NK-92 treated with Interleukin-12 subunit alpha and Interleukin-12 subunit beta, amount 100 ng/mL, for 24 hours (cell line): ENCODE measurements at places on chromosomes 3 and 15.

DNA sequence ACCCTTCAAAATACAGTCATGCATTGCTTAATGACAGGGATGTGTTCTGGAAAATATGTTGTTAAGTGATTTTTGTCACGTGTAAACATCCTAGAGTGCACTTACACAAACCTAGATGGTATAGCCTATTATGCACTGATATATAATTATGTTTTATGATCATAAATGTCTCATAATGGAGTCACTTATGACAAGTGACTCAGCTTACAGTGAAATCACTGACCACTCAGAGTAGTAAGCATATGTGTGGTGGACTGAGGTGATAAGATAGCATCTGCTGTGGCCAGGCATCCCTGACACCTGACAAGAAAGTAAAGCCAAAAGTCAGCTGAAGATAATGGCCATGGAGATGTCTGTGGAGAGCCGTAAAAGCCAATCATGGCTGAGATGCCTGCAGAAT, 5.4 kb downstream of the ACAD11 start:
- DNase-seq: no peak

DNA sequence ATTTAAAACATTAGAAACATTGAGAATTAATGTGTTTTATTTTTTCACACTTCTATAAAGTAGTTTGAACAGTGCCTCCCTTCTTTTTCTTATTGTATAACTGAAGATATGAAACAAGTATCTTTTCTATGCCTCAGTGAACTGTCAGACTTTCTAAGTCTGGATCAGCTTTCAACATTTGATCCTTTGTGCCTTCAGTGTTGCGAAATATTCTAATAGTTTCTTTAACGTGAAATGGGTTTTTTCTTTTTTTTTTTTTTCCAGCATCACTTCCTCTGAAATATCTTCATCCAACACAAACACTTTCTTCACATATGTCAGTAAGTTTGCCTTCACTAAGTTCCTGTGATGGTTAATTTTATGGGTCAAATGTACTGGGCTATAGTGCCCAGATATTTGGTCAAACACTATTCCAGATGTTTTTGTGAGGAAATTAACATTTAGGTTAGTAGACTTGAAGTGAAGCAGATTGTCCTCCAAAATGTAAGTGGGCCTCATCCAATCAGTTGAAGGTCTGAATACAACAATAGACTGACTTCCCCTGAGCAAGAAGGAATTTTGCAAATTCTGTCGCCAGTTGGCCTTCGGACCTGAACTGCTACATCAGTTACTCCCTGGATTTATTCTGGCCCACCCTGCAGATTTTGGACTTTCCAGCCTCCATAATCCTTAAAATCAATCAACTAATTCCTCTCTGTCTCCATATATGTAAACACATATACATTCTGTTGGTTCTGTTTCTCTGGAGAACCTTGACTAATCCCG, 6.4 kb upstream of the CPOX start:
- DNase-seq: no peak

DNA sequence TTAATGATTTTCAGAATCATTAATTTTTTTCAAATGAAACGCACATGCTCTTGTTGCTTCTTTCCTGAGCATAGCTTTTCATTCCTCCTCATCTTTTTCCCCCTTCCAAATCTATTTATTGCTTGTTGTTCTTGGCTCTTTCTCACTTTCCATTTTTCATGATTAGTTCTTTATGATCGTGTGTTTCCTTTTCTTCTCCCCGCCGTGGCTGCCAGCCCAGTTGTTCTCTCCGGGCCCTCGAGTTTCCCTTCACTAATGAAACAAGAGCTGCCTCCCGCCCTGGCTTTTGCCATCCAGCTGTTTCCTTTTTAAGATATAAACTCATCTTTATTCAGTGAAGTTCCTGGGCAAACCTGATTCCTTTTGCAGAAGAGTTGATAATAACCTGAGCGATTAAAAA, 170.2 kb upstream of the NR2F2 start:
- DNase-seq: no peak

- no peak for DNase-seq
Observed at GRCh38 chr3:194249323-194250097, 101.6 kb downstream of the CPN2 start.

DNA sequence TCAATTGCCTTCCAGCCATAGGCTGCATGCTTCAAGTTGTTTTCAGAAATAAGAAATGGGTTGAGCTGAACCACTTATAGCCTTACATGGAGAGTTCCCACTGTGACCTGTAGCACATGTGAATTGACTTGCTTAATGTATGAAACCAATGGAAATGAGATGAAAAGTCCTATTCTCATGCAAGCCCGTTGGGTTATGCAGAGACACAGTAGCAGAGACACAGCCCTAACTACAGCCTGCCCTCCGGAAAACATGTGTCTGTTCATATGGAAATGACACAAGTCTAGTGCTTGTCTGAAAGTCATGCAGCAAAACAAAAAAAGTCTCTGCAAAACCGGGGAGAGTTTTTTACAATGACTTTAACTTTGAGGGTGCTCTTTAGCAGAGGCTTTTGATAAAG, 14.5 kb downstream of the HIGD2B start:
- DNase-seq: no peak

- no peak for DNase-seq
Observed at GRCh38 chr15:48794697-48795134, 16.2 kb downstream of the CEP152 start.

GRCh38 chr15:70198441-70199123, 100.9 kb upstream of the TLE3 start:
- no peak for DNase-seq

DNA sequence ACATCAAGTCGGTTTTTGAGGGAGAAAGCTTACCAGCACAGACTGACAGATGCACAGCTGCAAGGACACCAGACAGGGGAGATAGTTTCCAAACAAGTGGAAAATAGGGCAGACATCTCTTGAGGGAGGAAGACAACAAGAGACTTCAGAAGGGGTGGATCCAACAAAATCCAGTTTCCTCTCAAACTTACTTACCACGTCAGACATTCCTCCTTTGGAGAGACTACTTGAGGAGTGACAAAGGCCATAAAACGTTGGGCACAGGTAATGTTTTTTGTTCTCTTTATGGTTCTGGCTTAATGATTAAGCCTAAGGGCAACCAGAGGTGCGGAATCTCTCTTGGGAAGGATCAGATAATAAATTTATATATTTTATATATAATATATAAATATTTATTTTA, 76.1 kb downstream of the CD200 start:
- no peak for DNase-seq

DNA sequence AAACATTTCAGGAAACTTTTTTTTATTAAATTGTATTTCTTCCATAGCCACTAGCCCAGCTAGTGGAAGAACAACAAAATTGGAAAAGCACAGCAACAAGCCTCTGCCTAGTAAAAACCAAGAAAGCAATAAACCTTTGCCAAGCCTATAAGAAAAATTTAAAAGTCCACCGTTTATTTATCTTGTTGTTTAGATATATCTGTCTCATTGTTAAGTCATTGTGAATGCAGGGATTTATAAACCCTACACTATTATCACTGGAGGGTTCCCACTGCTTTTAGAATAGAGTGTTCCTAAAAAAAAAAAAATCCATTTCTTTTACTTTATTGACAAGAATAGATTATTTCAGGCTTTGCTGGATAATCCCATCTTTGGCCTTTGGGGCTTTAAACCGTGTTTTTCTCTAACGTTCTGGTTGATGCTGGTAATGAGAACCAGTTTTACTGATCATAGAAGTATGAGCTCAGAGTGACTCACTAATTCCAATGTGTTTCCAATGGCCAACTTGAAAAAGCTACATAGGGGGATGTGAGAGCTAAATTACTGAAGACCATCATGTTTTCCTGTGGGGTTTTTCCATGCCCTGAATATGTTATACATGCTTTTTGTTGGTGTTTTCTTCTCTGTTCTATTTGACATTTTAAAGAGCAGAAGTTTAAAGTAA, 634.1 kb downstream of the RBMS3 start:
- DNase-seq: no peak

DNA sequence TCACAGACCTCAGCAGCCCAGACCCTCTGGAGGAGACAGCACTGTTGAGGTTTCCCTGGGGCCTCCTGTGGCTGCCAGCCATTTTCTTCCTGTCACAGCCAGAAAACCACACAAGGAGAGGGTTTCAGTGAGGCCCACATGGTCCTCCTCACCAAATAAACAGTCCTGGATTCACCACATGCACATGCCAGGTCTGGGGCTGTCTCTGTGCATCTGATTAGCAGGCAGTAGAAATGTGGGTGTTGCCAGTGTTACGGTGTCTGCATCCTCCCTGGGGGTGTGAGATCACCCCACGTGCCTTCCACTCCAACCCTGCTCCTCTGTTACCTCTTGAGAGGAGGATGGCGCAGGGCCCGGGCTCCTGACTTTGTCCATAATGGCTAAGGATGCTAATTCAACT, 140.4 kb downstream of the CHDH start:
- no peak for DNase-seq

DNA sequence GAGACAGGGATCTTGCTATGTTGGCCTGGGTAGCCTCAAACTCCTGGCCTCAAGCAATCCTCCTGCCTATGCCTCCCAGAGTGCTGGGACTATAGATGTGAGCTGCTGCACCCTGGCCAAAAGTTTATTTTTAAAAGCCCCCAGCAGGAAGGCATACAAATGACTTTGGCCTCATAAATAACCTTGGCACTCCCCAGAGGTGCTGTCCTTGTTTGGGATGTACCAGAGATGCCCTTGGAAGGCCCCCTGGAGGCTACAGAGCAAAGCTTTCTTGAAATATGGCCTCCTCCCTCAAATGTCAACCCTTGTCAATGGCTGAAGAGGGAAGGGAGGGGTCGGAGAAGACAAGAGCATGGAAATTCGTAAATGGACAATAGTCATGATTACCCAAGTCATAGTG, 14.0 kb upstream of the RTP3 start:
- DNase-seq: no peak

- peak; percentile 44 for DNase-seq
Observed at GRCh38 chr15:29089731-29090616, 179.6 kb downstream of the NSMCE3 start.

- no peak for DNase-seq
Observed at GRCh38 chr3:9928158-9928557, 5.5 kb upstream of the CRELD1 start.

DNA sequence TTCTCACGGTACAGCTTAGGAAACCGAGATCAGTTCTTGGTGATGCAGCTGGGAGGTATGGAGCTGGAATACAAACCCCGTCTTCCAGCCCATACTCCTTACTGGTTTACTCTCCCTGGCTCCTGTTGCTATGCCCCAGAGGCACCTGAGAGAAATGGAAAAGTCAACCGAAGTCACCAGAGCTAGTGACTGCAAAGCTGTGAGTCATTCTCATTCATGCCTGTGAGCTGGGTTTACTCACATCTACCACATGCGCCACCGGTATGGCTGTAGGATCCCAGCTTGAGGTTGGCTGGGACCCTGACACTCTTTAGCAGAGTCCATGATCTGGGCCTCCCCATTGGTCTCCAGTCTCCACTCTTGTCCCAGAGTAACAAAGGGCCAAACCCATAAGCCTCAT, 111.5 kb upstream of the ETV5 start:
- DNase-seq: peak; percentile 17

DNA sequence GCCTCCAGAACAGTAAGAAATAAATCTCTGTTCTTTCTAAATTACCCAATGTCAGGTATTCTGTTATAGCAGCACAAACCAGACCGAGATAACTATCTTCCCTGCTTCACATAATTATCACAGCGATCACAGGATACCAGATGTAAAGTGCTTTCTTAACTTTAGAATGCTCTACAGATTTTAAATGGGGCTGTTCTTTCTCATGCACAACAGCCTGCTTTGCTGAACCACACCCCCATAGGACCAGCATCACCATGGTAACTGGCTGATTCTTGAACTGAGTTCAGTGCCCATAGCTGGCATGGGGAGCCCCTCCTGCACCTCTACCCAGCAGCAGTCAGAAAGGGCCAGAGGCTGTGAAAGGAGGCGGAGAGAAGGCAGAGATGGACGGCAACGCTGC, 7.8 kb downstream of the CD80 start:
- no peak for DNase-seq

DNA sequence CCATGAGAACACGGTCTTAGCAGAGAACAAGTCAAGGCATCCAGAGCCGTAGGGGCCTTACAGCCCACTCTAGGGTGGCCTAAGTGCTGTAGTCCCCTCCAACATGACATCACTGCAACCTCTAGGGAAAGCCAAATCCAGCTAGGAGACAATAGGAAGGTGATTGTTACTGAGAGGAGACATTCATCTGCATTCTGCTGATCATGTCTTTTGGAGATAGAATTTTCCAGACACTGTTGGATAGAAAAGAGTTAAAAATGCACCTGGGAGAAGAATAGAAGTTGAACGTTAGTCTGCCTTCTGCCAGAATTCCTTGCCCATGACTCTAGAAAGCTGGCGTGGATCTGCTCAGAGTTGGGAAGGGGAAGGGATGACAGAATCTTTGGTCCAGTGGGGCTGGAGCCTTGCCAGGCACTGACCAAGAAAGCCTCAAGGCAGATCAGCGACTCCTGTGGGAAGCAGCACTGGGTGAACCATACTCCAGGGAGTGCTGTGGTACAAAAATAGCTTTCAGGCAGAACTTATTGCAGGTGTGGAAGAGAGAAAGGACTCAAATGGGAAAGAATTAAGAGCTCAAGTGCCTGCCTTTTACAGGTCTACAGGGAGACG, 44.8 kb upstream of the RAF1 start:
- DNase-seq: no peak

GRCh38 chr3:46942076-46942475, 34.5 kb downstream of the CCDC12 start:
- DNase-seq: no peak

DNA sequence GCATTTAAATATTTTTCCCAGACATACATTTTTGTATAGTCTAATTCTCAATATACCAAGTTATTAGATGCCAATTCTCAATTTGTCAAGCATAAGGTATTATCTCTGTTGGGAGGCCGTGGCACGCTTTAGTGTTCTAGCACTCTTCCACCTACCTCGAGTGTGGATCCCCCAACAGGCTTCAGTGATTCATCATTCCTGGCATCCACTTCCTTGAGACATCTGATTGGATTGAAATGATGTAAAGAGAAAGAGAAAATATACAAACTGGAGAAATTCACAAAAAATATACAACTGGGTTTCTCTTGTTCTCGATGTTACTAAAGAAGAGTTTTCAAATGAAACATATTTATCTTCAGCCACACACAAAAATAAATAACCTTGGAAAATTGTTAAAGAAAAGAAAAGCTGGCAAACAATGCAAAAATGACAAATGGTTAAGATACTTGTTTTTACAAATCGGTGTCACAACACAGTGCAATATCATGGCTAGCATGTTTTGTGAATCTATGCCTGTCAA, 218.0 kb upstream of the CDIN1 start:
- no peak for DNase-seq

DNA sequence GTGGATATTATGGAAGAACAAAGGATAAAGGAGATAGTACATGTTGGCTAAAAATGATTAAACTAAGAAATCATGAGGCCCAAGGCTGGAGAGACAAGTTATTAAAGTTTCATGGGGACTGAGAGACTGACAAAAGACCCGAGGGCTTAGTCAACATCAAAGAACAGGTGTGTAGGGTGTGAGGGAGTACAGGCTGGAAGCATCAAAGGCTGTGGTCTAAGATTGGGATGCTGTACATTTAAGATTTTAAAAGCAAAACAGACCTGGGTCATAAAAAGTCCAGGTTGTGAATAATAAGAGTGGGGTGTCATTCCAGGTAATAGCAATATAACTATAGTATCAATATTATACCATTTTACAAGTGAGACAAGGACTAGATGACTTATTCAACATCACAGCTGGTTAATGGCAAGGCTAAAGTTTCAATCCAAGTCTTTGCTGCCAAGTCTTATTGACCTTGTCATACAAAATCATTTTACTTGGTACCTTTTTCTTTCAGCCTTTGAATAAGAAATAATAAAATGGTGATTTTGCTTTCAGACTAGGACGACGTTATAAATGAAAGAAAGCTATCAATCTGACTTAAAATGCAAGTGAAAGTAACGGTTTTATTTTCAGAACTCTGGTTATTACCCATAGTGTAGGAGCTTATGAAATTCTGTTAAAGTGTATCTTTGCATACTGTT, 211.6 kb downstream of the TNIK start:
- no peak for DNase-seq
